ENCODE measurements at places on chromosomes 13 and 19.

GRCh38 chr13:88086577-88086976 lies 415.4 kb downstream of the SLITRK5 start:
- no peak for DNase-seq

GRCh38 chr13:105773863-105774538 lies 761.5 kb downstream of the EFNB2 start:
- no peak for DNase-seq

GRCh38 chr13:59459972-59460371 lies 703.8 kb downstream of the DIAPH3 start:
- DNase-seq, result no peak

- no peak for DNase-seq
These were observed 107.0 kb downstream of the PCDH9 start for GRCh38 chr13:67123165-67123564.

DNA sequence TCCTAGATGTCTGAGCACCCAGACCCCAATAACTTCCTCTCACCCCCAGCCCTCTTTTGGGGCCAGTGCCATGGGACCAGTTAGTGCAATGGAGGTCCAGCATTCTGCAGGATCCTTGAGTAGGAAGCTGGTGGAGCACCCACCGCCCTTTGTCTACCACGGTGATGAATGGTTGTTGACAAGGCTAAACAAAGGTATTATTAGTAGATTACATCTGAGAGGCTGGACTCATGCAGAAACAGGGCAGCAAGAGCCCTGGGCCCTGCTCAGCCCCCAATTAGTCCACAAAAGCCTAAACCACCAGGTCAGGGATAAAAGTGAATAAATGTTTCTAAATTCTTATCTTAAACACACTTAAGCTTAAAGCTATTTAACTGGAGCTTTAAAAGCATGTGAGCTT lies 196.5 kb upstream of the TSHZ3 start:
- DNase-seq, result no peak

DNA sequence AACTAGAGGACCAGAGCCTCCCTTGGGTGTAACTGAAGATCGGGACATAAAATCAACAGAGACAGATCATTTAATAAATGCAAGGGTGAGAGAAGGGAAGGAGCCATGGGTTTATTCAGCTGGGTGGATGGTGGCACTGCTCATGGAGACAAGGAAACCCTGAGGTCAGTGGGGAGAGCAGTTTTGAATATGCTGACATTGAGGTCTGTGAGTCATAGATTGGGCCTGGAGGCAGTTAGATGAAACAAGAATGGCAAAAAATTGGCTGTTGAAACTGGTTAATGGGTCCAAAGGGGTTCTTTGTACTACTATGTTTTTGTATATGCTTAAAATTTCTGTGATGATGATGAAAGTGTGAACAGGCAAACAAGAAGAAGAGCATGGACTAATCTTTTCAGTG lies 5.1 kb upstream of the GTF3A start:
- DNase-seq, result no peak

DNA sequence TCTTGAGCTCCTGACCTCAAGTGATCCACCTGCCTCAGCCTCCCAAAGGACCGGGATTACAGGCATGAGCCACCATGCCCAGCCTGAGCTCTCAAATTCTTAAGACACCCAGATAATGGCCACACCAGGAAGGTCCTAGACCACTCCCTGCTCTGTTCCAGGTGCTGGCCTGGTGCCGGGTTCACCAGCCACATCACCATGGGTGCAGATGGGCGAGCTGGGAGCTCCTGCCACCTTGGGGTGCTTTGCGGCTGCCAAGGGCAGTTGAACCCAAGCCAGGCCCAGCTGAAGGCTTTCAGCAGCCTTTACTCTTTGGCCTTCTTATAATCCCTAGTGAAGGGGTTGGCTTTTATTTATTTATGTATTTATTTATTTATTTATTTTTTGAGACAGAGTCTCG lies 4.9 kb downstream of the HPN start:
- no peak for DNase-seq

DNA sequence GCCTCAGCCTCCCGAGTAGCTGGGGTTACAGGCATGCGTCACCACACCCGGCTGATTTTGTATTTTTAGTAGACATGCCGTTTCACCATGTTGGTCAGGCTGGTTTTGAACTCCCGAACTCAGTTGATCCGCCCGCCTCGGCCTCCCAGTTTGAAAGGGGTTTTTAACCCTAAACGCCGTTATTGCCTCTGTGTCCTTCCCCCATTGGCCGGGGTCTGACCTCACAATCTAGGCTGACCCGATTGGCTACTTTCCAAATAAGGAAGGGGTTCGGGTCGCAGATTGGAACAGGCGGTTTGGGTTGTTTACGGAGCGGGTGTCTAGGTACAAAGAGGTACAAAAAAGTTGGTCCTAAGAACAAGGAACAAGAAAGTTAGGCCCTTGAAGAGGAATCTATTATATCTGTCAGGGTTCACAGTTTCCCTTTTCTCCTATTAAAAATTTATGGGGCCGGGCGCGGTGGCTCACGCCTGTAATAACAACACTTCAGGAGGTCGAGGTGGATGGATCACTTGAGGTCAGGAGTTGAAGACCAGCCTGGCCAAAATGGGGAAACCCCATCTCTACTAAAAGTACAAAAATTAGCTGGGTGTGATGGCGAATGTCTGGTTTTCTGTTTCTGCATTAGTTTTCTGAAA lies 1.0 kb downstream of the ZNF253 start:
- DNase-seq, result no peak

DNA sequence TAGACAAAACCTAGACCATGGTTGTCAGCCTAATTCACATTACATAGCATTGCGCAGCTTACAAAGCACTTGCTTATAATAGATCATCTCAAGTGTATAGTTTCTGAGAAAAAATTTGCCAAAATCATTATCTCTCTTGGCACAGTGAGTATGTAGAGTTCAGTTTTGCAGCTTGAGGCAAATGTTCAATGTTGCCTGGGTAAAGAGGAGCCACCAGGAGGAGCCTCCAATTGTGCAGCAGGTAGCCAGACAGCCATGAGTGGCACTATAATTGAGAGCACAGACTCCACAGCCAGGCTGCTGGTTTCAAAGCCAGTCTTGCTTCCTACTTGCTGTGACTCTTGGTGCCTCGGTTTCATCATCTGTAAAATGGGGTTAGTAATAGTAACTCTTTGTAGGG lies 24.0 kb upstream of the OLFM4 start:
- no peak for DNase-seq

DNA sequence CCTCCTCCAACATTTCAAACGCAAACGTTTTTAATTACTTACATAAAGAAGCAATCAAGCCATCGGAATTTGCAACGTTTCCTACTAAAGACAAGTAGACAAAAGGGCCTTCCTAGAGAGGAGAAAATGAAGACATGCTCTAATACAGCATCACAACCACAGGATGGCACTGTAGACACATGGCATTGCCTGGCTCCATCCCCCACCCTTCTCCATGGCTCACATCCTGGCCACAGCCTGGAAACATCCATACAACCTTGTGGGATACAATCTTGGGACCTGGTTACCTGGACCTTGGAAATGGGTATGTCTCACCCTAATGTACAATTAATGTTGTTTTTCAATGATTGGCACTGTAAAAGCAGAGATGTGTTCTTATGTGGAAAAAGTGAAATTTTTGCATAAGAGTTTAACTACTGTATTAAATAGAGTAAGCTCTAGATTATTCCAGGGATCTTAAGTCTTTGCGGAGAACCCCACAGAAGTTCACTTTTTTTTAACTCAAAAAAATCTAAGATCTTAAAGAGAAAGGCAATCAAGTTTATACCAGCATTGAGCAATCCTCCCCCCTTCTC lies 21.5 kb downstream of the EBPL start:
- no peak for DNase-seq

- no peak for DNase-seq
These were observed at the start of gene LRRC25 for GRCh38 chr19:18397242-18398202. TSS of gene LRRC25 (minus strand) at chr19:18397622. CDS start at chr19:18396963, 659 bp downstream.

DNA sequence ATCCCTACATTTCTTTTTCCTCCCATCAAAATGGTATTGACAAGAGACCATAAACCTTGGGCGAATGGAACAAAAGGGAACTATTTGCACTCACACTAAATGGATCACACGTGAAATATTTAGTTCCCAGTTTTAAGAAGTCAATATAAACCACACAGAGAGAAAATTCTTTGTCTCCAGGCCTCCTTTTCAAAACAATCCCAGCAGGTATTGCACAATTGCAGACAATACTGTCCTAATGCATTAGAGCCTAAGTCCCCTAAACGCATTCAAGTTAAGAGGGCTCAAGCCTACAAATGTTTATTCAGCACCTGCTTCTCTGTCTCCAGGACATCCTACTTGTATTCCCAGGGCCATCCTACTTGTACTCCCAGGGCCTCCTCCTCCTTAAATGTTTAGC lies 1.3 kb upstream of the B3GLCT start:
- DNase-seq, result no peak

DNA sequence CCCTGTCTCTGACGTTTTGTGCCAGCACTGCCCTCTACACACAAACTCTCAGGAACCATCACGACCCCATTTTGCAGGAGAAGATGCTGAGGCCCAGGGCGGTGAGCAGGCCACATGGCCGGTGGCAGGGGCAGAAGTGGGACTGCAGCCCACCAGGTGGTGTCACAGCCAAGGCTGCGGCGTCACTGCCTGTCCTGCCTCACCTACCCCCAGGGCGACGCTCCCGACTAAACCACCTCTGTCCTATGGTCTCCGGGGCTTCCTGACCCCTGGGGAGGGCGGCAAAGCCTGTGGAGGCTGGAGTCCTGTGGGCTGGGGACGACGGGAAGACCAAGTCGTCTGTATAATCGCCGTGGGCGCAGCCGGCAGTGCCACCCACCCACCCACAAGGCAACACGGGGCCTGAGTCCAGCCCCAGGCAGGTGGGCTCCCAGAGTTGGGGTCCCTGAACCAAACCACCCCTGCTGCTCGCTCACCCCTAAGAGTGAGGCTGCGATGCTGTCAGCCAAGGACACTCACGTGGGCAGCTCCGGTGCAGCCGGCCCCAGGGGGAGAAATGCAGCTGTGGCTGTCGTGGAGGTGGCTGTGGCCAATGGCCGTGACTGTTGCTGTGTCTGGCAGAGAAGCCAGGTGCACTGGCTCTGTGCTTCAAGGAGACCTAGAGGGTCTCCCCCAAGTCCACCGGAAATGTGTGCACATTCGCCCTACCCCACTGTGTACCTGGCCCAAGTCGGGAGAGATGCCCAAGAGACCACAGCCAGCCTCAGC lies 29.7 kb downstream of the RASA3 start:
- no peak for DNase-seq

GRCh38 chr13:23570921-23571315 lies 706 bp downstream of the TNFRSF19 start:
- DNase-seq, result no peak

DNA sequence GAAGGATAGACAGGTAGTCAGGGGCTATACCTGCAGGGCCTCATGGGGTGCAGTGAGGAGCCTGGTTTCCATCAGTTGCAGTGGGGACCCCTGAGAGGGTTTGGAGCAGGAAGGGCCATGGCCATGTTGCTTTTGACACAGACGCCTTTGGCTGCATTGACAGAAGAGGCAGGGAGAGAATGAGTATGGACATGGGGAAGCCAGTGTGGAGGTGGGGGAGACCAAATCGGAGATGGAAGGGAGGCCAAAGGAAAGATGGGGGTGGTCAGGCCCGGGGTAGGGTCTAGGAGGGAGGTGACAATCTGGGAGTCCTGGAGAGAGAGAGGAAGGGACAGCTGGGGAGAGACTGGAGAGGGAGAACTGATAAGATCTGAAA lies 1.3 kb downstream of the HSD11B1L start:
- no peak for DNase-seq

GRCh38 chr19:48928164-48929025 lies 5.1 kb upstream of the DHDH start:
- DNase-seq, result no peak

- DNase-seq, result no peak
These were observed 201.6 kb downstream of the SLITRK5 start for GRCh38 chr13:87872813-87873212.

GRCh38 chr19:8209462-8210378 lies 550 bp downstream of the CERS4 start:
- no peak for DNase-seq

DNA sequence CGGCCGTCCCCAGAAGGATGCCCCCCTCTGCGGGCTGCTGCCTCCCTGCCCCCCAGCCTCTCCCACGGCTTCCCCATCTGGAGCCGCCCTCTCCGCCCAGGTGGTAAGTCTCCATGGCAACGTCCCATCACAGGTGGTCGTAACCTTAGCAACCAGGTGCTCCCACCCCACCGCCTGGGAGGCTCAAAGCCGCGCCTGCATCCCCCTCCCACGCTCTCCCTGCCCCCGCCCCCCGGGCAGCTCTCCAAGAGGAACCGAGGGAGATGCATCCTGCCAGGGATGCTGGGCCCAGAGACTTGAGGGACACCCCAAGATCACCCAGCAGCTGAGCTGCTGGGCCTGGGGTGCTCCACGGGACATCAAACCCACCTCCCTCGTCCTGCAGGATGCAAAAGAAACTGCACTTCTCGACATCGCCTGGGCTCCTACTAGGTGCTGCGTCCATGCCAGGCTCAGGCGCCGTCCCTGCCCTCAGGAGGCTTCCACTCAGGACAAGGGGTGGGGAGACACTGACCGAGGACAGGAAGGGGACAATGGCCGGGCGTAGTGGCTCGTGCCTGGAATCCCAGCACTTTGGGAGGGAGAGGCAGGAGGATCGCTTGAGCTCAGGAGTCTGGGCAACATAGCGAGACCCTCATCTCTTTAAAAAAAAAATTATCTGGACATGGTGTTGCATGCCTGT lies 5.0 kb upstream of the LINGO3 start:
- DNase-seq, result no peak

GRCh38 chr13:61029064-61029463 lies 386.6 kb downstream of the PCDH20 start:
- no peak for DNase-seq

DNA sequence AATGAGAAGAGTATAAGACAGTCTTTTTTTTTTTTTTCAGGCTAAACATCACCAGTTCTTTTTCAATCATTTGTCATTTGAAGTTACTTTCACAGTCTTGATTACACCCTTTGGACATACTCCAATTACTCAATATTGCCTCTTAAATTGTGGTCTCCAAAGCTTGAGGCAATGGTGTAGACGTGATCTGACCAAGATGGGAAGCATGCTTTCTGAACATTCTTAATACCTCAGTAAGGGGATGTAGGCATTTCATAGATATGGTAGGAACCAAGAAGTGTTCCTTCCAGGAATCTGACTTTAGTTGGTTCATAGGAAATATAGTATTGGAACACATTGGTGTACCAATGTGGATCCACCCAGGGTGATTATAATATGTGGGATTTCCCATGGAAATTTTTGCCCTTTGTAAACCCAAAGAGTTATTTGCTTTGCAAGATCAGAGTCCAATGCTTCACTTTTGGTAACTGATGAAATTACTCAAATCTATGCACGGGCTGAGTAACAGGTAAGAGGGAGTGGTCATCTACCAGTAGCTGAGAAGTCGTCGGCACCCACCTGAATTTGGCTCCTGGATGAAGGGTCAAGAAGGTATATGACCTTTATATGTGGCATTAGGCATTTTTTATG lies 62.2 kb downstream of the ERCC5 start:
- no peak for DNase-seq

- DNase-seq, result no peak
These were observed 187.0 kb downstream of the MYO16 start for GRCh38 chr13:108816375-108816774.

DNA sequence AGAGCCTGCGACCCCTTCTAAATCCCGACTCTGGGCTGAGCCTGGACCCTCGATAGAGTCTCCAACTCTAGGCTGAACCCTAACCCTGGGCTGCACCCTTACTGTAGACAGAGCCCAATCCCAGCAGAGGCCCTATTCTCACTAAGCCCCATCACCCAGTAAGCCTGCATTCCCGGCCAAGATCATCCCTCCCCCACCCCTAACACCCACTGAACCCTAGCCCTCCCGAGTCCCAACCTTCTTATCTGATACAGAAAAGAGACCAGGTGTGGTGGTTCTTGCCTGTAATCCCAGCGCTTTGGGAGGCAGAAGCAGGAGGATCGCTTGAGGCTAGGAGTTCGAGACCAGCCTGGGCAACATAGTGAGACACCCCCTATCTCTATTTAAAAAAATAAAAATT lies 2.6 kb upstream of the TNFAIP8L1 start:
- DNase-seq, result no peak
